Activated CD4-positive, alpha-beta T cell treated with anti-CD3 and anti-CD28 coated beads, Interleukin-2, amount 10 ng/mL, durations not matched to agents 24 days and 14 days (primary cell): ENCODE measurements at places on chromosomes 6 and 20. TPM values are rescaled to one million over a fixed set of nuclear protein-coding genes. Genes with fewer than 3 reads are reported as not detected.

DNA sequence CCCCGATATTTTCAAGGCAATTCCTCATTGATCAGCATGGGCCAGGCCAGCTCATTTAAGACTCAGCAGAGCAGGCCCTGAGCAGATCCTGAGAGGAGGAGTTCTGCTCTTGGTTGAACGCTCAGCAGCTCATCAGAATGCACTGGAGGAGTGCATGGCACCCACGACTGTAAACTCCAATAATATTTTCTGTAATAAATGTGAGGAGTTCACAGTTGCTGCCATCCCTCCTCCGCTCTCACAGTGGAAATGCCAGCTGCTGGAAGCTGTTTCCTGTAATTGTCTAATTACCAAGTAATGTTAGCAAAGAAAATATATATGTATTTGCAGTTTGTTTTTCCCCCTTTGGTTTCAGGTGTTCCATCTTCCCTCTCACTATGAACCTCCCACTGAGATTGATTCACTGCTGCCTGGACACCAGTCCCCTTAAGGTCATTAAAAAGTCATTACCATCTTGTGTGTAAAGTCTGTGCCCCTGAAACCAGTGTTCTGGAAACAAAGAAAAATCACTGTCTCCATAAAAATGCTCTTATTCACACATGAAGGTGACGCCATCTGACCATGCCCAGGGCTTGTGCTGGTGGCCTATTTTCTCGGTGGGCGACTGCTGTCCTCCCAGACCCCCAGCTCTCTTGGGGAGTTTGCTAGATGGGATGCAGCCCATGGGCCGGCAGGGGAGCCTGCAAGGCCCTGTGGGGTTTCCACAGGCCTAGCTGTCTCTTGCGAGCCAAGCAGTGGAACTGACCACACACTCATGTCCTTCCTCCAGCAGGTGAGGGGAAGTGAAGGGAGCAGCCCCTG lies 374.2 kb downstream of the ZFAND3 start:
- no peaks in the 10 kb centered on the region for H3K27me3 ChIP-seq
- DNase-seq: no peak
- H3K4me1 ChIP-seq: no peaks in the 10 kb centered on the region
- no peaks in the 10 kb centered on the region for H3K36me3 ChIP-seq

GRCh38 chr6:45491048-45491735 lies 113.5 kb upstream of the SUPT3H start:
- DNase-seq: no peak
- H3K27ac ChIP-seq: no peak overlapping the region
- H3K27me3 ChIP-seq: no peaks in the 10 kb centered on the region
- peaks cover 52% of the 10 kb centered on the region for H3K4me1 ChIP-seq
- no peak overlapping the region for H3K4me3 ChIP-seq

- no peaks in the 10 kb centered on the region for H3K36me3 ChIP-seq
- H3K4me1 ChIP-seq: peaks cover 4% of the 10 kb centered on the region
- DNase-seq: no peak
- H3K27ac ChIP-seq: no peak overlapping the region
- no peak overlapping the region for H3K4me3 ChIP-seq
Observed at GRCh38 chr6:44665683-44666082, 278.2 kb downstream of the CDC5L start.

DNA sequence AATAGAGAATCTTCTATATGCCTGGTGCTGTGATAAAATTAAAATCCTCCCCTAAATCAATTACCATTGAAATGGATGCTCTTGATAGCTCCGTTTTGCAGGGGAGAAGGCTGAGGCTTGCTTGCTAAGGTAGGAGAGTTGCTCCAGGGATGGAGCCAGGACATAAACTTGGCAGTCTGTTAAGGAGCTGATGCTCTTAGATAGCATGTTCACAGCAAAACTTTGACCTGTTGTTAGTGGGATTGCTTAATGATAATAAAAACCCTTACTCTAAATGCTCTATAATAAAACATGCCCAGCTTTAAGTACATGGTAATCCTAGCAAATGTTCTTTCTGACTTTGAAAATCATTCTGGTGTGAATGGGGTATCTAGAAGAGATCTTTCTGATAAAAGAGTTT lies 228.4 kb upstream of the JAG1 start:
- no peak overlapping the region for H3K27ac ChIP-seq
- no peak overlapping the region for H3K4me3 ChIP-seq
- DNase-seq: no peak

The C6orf118 gene
- not detected in 2 replicates for total RNA-seq
